Right lung (tissue), 10 donors: ENCODE measurements at places on chromosomes 1 and 21. TPM values are rescaled to one million over a fixed set of nuclear protein-coding genes. Genes with fewer than 3 reads are reported as not detected.

GRCh38 chr1:248787430-248787829, 31.9 kb upstream of the LYPD8 start:
- DNase-seq: no peak

DNA sequence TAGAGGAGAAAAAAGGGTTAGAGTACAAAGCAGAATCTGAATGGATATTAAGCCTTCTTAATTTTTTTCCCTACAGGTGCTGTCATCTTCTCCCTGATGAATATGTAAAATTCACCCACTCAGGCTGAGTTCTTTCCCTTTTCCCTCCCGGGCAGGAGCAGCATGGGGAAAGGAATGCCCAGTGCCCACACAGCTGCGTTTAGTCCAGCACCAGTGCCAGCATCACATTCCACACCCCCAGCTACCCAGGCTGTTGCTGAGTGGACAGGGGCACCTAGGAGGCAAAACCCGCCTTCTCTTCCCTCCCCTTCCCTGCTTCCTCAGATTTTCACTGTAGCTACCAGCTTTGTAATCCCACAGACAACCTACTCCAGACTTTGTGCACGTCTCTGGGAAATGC, 3.4 kb upstream of the CADM3 start:
- no peak for DNase-seq

GRCh38 chr1:93735722-93736121, 54.1 kb upstream of the BCAR3 start:
- DNase-seq: no peak

DNA sequence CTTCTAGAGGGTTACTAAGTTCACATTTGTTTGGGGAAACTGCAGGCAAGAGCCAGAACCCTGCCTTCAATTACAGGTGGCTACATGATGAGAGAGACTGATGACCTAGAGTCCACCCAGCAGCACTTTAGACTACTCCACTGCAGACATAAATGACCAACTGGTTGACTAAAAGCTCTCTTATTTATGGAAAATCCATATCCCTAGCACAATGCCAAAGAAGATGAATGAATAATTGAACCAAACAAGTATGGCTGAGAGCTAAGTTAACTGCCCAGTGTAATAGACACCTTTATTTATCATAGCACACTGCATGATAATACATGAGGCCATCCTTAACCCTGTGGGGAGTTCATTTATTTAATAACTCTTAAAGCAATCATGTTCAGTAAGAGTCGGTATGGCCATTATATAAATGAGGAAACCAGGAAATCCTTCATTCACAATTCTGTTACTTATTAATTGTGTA, 60.4 kb downstream of the IL12RB2 start:
- DNase-seq: no peak

DNA sequence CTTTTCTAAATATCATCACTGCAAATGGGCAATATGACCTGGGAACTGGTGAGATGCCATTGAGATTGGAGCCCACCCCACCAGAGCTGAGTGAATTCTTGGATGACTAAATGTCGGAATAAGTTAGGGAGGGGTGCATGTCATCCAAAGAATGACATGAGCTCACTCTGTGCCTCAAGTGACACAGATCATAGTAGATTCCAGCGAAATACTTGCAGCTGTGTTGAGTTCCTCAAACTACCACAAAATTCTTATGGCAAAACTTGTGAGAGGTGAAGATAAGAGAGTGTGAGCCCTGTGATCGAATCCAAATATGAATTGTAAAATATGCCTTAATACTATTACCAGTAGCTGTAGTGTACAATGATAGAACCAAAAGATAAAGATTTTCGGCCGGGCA, 2.3 kb upstream of the TCP10L start:
- DNase-seq: no peak

GRCh38 chr1:30130099-30130498, 593.3 kb downstream of the MATN1 start:
- DNase-seq: no peak

DNA sequence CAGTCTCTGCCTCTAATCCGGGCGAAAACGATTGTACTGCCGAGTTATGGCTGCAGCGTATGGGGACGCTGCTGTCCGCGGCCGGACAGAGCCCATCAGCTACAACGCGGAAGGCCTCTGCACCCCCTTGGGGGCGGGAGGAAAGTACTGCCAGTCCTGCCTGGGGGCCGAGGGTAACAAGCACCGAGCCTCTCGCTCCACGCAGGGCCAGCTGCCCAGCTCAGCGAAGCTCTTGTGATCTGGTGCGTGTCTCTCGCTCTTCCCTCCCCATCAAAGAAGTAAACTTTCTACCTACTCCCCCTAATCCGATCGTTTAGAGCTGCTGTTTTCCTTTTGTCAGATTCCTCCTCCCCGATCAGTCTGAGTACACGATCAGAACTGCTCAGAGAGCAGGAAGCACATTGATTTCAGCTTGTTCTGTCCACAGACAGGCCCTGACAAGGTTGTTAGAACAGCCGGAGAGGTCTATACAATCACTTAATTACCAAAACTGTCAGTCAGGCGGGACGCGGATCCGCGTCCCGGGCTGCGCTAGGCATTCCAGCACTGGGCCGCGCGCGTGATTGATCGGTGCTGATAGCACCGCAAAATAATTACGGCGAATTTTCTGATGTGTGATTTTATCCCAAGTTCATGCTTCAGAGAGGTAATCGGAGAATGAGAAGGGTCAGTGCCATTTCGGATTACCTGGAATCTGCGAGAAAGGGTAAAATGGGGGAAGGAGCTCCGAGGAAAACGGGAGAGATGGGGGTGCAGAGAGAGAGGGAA, 8.7 kb upstream of the BARHL2 start:
- DNase-seq: no peak

GRCh38 chr1:228984646-228985631, 249.7 kb downstream of the RHOU start:
- DNase-seq: no peak

DNA sequence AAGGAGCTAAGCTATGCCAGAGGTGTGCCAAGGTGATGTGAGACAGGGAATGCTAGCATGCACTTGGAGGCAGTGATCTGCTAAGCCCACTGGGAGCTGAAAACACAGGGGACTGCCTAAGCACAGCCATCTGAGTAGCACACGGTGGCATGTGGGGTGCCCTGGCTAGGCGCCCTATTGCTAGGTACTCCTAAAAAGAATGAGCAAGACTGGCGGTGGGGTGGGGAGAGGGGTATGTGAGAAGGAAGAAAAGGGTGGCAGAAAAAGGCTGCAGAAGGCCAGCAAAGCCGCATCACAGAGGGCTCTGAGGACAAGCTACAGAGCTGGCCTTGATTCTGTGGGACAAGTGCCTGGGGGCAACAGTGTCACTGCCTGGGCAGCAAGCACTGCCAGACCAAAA, 23.9 kb downstream of the PARP1 start:
- DNase-seq: no peak

GRCh38 chr21:31872452-31873274, at the start of gene HUNK:
HUNK (plus strand) TSS chr21:31873020; CDS start chr21:31873675, 655 bp downstream.
- peak; percentile 38 for DNase-seq

DNA sequence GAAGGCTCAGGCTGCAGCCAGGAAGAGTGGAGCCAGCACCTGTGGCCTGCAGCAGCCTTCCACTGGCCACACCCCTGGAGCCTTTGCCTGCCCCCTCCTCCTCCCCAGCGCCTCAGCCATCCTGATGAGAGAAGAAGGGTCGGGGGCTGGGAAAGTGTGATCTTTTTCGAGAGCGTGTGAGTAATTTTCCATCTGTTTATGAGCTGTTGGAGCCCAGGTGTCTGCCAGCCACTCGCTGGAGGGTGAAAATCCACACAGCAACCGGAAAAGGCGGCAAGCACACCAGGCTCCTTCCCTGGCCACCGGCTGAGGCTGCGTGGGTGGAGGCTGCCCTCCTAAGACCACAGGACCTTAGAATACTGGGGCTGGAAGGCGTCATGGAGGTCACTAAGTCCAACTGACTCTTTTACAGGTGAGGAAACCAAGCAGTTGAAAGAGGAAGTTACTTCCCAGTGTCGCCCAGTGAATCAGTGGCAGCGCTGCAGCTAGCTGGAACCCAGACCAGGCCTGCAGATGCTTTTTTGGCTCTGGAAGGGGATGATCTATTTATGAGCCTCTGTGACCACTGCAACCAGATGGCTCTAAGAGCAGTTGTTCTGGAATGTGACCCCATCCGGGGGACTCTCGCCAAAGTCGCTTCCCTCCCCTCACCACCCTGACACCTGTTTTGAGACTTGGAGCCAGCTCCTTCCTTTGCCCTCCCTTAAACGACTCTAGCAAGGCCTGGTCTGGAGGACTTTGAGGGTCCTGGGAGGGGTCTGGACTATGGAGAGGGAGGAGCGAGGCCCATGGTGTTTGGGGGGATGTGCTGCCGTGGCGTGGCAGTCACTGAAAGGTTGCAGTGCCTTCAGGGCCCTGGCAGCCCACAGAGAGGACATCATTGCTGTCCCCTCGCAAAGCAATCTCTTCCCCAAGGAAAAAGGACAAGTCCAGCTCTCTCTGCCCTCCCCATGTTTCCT, 54.5 kb downstream of the LGR6 start:
- no peak for DNase-seq

DNA sequence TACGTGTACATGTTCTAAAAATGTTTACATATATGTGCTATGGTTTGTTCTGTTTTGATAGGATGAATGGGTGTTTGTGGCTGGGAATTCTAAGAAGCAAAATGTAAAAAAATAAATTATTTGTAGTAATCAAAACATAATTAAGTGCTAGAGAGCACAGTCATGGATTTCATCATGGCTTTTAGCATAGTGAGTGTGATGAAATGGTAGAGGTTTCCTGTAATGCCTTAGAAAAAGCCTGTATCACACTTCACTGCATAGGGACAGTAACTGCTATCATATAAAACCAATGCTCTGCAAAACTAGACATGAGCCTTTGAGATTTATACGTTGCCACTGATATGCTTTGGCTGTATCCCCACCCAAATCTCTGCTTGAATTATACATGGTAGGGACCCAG, 99.8 kb downstream of the PTGER3 start:
- peak; percentile 22 for DNase-seq

- DNase-seq: no peak
These were observed 56.7 kb downstream of the KCNN3 start for GRCh38 chr1:154813300-154813816.

DNA sequence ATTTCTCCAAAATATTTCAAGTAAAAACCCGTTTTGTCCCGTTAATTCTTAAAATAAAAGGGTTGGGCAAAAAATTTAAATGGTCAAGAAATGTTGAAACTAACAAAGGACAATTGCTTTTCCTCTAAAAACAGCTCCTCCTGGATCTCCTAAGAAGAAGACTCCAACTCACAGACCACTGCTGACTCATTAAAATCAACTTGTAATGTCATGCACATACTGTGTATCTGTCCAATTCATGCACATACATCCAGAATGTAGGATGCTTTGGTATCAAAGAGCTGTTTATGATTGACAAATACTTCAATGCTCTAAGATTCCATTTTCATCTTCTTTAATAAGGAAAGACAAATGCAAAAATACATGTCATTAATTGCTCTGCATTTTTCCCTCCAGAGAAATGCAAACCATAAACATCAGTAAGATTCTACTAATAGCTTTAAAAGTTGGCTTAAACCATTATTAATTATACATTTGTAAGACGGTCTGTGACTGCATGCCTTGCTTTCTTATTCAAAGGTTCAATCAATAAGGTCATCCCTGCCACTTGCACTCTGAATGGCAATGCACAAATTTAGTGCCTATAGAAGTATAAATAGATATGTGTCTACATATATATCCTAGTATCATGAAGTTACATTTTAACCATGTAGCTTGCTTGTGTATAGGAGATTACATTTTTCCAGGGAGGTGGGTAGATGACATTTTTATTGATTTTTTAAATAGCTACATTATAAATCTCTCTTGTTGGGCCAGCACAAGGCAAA, 44.7 kb downstream of the PTGER3 start:
- DNase-seq: no peak

DNA sequence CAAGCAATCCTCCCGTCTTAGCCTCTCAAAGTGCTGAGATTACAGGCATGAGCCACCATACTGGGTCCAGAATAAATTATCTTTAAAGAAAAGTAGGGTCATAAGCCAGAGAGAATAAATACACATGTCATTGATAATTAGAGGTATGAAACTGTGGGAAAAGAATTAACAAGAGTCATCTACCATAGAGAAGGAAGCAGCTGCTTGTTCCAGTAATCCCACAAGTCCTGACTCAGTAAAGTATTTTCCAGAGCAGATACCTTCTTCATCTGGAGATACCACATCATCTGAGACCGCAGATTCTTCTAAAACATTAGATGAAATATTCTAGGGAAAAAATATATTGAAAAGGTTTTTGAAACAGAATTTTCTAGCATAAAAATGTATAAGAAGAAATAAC, 55.7 kb downstream of the USP1 start:
- no peak for DNase-seq

- no peak for DNase-seq
These were observed 236.2 kb downstream of the COL11A1 start for GRCh38 chr1:102872097-102872496.

DNA sequence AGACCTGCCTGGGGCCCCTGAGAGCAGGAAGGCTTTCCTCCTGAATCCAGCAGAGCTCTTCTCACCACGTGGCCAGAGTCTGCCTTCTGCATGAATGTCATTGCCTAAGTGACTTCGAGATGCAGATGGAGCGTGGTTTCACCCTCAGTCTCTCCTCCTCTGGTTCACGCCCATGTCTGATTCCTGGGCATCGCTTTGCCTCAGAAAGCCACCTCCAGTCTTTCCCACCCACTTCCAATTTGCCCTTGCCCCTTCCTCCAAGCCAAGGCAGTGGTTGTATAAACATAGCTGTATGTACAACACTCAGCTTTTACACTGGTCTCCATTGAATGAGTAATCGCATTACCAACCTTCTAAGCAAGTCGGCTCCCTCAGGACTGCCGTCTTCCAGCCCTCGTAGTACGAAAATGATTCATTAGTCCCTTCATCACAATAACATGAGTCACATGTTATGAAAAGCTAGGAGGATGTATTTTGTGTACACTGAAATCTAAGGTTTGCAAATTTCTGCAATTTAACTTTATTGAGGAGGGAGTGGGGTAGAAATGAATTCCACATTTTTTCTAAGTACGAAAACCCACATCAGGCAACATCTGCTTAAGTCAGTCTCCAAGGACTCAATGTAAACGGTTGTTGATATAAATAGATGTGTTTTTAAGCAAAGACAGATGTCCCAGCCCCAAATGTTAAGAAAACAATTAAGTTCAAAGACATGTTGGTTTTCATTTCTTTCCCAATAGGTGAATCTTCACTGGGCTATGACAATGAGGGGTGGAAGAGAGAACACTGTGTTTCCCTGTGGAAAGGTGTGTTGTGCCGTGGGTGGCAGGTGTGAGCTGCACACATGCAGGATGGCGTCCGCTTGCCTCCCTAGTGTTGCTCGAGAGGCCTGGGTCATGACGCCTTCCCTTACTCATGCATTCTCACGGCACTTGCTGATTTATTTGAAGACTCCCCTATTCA, 32.3 kb upstream of the ETS2 start:
- no peak for DNase-seq

DNA sequence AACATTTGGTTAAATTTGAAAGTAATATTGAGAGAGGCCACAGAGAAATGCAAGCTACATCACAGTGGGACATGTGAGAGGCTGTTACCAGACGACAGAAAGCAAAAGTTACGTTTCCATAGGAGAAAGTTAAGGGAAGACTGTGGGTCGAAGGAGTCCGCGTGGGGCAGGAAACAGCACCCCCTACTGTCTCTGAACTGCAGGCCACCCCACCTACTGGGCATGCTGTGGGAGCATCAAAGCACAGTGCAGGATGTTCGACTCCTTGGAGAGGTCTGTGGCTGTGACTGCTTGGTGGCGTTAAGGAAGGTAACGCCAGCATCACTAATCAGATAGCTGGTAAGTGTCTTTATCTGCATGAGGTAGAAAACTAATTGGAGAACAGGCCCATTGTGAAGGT, 123.9 kb downstream of the PTBP2 start:
- DNase-seq: no peak

The BLZF1 gene
- 20.0 TPM for polyA plus RNA-seq

The LCE1F gene
- polyA plus RNA-seq: not detected

The OR2T29 gene
- polyA plus RNA-seq: not detected

The CFAP298 gene
- polyA plus RNA-seq: 43.4 TPM

The LAMB3 gene
- 69.4 TPM for polyA plus RNA-seq

The SPRR5 gene
- not detected for polyA plus RNA-seq

The TRAF3IP3 gene
- polyA plus RNA-seq: 2.6 TPM
